Stimulated activated CD4-positive, alpha-beta T cell treated with anti-CD3 and anti-CD28 coated beads, TNF-alpha, amount 100 ng/mL, for 4 hours (primary cell): ENCODE measurements at places on chromosomes 11 and 22.

GRCh38 chr11:34587282-34587677 lies 33.6 kb upstream of the EHF start:
- DNase-seq = no peak

- no peak for DNase-seq
Measured at GRCh38 chr22:22703715-22704114, 59.3 kb downstream of the GGTLC2 start.

DNA sequence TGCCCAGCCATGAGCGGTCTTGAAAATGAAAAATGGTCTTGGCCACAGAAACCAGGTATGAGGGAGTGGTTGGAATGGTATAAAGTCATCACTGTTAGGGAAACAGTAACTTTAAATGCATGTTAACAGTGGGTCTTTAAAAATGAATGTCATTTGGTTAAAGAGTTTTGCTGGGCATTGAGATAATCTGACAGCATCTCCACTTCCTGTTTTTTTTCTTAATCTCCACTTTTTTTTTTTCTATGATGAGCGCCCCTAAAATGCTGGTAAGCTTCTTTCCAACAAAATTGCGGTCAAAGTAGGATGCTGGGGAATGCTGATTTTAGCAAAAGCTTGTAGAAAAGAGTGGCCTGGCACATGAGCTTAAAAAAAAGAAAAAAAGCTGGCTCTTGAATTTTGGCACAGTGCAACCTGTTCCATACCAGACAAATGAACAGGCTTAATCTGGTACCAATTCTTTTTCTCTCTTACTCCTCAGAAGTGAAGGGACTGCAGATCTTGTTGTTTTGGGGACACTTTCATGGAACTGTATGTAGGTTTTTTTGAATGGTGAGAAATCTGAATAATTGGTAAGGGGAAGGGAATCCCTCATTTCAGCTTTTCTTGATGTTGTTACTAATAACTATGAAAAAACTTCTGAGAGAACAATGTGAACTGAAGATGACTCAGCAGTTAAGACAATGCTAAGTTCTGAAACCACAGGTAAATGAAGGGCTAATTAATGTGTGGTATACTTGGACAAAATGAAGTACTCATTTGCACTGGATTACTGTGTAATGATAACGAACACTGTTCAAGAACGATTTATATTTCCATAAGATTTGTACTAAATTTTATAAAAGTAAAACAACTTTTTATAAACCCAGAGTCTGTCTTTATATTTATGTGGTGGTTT lies 3.1 kb upstream of the ARHGEF12 start:
- no peak for DNase-seq

- no peak for DNase-seq
Measured at GRCh38 chr11:122229078-122229477, 113.1 kb upstream of the BLID start.

DNA sequence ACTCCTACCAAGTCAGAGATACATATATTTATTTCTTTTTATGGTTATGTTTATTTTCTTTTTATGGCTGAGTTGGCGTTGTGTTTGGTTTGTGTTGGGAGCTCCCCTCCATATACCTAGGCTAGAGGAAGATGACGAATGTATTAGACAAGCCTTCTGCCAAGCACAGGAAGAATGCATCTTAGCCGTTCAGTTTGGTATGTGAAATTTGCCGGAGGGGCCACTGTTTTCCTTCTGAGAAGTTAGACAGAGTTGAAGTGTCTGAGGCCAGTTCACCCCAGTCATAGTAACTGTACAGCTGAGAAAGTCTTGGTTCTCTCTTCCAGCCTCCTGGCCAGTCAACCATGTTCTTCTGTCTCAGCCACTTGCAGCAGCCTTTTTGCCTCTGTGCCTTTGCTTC lies 29.8 kb downstream of the TEAD1 start:
- no peak for DNase-seq
